ENCODE measurements at places on chromosomes 16 and 17.

GRCh38 chr16:65660390-65660789 lies 538.5 kb upstream of the CDH11 start:
- no peak for DNase-seq

GRCh38 chr17:60947543-60947942 lies 269.9 kb downstream of the BCAS3 start:
- no peak for DNase-seq

DNA sequence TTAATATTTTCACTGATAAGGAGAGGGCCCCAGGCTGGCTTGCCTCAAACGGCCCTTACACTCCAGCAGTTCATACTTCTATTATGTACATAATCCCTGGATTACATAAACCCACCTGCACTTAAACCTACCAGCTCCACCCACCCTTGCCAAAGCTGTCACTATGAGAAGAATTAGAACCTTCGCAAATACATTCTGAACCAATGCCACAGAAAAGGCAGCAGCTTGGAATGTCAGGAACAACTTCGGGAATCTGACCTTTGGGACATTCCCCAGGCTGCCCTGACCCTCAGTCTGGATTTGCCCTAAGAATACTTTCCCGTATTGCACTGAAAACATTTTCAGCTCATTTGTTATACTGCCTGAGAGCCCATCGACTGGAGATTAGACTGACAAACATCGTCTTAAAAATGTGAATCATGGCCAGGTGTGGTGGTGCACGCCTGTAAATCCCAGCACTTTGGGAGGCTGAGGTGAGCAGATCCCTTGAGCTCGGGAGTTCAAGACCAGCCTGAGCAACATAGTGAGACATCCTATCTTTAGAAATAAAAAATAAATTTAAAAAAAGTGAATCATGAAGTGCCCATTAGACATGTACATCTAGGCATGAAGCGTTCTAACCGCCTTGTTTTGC lies 21.0 kb upstream of the SEC14L1 start:
- no peak for DNase-seq

DNA sequence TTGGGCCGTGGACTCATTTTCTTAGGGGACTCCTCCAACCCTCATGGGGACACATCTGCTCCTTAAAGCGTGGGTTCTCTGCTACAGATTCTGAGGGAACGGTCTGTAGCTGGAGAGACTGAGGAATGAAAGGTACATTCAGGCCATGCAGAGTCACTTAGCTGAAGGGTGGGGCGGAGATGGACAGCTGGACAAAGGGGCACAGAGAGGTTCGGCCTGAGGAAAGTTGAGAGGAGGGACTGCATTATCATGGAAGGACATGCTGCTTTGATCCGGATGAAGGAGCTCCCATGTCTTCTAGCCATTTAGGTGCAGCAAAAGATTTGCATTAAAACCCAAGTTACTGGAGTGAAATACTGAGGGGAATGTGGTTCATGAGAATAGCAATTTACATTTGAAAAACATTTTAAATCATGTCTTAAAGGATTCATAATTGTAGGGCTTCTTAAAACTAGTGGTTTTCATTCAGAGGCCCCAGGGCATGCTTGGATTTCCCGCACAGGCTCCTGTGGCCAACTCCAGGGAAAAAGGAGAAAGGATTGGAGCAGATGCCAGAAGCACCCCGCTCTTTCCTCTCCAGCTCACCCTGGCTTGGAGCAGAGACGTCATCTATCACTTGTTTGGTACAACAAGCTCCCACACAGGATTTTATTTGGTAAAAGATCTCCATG lies 54.2 kb downstream of the CDRT4 start:
- no peak for DNase-seq

- no peak for DNase-seq
These were observed 5.7 kb upstream of the CETP start for GRCh38 chr16:56956076-56956475.

DNA sequence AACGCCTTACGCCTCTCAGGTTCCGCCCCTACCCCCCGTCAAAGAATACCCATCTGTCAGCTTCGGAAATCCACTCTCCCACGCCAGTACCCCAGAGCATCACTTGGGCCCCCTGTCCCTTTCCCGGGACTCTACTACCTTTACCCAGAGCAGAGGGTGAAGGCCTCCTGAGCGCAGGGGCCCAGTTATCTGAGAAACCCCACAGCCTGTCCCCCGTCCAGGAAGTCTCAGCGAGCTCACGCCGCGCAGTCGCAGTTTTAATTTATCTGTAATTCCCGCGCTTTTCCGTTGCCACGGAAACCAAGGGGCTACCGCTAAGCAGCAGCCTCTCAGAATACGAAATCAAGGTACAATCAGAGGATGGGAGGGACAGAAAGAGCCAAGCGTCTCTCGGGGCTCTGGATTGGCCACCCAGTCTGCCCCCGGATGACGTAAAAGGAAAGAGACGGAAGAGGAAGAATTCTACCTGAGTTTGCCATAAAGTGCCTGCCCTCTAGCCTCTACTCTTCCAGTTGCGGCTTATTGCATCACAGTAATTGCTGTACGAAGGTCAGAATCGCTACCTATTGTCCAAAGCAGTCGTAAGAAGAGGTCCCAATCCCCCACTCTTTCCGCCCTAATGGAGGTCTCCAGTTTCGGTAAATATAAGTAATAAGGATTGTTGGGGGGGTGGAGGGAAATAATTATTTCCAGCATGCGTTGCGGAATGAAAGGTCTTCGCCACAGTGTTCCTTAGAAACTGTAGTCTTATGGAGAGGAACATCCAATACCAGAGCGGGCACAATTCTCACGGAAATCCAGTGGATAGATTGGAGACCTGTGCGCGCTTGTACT lies at the start of gene BRCA1:
Gene BRCA1, minus strand, starts transcription at position 232 of the 834 bp plus-strand sequence. CDS start 1,268 bp downstream, outside the sequence.
- DNase-seq, result peak; percentile 100

DNA sequence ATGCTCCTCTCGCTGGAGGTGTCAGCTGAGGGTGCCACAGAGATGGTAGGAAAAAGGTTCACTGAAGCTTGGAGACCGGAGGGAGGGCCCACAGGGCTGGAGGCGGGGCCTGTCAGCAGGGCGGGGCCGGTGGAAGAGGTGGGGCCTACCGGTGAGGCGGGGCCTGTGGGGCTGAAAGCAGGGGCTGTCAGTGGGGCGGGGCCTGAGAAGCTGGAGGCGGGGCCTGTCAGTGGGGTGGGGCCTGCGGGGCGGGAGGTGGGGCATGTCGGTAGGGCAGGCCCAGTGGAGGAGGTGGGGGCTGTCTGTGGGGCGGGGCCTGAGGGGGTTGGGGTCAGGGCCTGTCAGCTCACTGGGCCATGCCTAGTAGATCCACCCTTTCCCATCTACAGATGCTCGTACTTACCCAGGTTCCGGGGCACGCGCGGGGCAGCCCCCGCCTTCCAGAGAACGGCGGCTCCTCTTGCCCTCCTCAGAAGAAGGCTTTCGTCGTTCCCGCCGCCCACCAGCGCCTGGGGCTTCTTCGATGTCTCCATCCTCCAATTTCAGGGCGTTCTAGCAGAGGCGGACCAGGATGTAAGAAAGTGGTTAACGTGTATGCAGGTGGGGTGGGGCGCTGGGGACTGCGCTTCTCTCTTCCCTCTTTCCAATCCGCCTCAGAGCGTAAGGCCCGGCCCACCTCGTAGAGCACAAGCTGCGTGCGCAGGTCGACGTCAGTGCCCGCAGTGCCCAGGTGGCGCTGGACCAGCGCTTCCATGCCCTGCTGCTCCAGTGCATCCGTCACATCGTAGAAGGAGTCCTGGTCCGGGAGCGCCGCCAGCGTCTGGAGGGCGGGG lies 9.8 kb downstream of the TMEM208 start:
- peak; percentile 92 for DNase-seq

DNA sequence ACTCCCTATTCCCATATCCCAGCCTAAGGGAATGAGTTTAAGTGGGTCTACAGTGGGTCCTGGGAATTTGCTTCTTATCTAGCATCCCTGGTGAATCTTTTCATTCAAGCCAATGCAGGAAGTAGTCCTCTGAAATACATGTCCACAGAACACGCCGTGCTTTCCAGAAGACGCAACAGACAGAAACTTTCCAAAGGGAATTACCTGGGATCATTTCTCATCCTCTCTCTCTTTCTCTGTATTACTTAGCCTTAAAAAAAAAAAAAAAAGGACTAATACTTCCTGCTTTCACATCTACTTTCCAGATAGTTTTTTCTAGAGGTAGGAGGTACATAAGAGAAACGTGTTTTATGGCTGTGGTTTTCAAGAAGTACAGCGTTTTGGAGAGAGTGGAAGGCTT lies 499.0 kb downstream of the MAF start:
- DNase-seq, result no peak

GRCh38 chr16:68041783-68042182 lies 18.7 kb downstream of the DUS2 start:
- no peak for DNase-seq

GRCh38 chr17:74670329-74670728 lies 42.4 kb downstream of the CD300LF start:
- DNase-seq, result no peak

DNA sequence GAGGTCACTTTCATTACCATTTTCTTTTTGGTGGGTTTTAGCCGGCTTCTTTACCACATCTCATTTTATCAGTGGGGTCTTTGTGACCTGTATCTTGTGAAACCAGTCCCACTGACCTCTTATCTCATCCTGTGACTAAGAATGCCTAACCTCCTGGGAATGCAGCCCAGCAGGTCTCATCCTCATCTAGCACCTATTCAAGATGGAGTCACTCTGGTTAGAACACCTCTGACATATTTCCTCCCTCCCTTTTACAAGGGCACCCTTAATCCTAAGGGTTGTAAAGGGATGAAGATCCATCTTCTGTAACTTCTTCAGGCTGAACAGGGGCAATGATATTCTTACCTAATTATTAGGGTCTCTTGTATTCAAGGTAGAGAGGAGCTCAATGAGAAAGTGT lies 107.9 kb upstream of the HAS3 start:
- no peak for DNase-seq

GRCh38 chr16:46897471-46897870 lies 13.3 kb downstream of the GPT2 start:
- no peak for DNase-seq
